ENCODE measurements at places on chromosomes 2 and 18.

DNA sequence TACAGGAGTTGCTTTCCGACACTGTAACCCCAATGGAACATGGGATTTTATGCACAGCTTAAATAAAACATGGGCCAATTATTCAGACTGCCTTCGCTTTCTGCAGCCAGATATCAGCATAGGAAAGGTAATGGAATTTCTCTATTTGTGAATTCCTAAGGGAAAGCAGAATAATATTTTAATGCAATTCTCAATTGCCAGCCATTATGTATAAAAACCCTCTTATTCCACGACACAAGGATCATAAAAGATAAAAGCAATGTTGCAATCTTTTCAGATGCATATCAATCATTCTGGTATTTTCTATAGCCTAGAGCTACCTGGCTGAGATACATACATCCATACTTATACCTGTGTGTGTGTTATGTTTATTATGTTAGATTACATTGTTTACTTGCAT lies 31.2 kb downstream of the PTH2R start:
- DNase-seq: no peak

- no peak for DNase-seq
These were observed 14.6 kb downstream of the MRPL35 start for GRCh38 chr2:86213699-86214502.

DNA sequence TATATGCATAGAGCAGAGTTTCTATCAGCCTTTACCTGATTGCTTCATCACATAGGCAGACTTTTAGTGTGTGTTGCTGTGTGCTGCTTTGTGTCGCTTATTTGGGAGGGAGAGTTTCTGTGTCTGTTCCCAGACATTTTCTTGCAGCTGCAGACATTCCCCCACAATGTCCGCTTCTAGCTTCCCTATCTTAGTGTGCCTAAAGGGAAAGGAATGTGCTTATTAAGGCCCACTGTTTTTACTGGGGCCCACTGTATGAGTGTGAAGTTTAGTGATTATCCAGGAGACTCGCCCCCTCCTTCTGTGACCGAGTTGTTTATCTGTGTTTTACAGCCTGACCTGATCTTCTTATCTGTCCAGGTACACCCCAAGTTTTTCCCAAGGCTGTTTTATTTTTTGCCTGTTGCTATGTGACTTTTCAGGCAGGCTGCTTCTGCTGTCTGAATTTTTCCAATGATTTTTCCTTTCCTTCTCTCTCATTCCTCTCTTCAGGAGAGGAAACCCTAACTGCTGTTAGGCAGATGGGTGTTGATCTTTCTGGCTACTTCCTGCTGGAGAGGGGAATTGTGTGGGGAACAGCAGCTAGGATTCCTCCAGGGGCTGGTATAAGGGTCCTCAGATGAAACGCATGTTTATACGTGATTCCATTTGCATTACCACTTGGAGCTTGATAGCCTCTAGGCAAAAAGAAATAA lies 47.6 kb downstream of the STK17B start:
- no peak for DNase-seq

DNA sequence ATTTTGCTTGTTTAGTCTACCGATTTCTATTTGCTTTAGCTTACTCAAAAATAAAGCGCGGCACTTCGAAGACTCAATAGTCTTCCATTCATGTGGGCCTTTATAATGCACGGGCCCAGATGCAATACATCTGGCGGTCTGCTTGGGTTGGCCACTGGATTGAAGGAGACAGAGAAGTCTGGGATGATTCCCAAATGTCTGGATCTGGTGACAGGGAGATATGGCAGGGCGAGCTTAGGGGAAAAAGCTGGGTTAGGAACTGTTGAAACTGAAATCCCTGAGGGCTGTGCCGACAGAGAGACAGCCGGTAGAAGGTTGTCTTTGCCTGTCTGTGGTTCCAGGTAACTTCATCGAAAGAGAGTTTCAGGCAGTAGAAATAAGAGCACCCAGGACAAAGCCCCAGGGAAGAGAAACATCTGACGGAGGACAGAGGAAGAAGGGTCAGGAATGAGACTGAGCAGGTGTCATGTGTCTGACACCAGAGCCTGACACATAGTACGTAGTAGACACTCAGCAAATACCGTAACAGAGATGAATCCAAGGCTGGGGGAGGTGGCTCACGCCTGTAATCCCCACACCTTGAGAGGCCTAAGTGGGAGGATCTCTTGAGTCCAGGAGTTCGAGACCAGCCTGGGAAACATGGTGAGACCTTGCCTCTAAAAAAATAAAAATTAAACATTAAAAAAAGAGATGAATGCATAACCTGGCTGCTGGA lies 13.6 kb downstream of the CLUL1 start:
- no peak for DNase-seq

DNA sequence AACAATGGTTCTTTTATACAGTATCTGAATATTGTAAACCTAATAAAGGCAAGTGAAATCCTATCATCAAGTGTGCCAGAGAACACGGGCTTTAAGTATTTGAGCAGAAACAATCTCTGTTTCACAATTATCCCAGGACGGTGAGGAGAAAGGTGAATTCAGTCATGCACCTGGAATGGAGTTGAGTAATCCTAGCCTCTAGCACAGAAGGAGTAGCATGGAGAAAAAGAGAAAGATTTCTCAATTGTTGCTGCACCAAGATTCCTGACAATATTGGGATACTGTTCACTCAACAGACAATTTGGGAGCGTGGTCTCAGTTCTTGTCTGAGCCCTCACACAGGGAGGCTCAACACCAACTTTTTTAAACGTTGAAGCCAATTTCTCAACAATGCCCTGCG lies 510.6 kb downstream of the SOX11 start:
- DNase-seq: no peak

GRCh38 chr2:152693033-152693432 lies 24.2 kb downstream of the PRPF40A start:
- DNase-seq: no peak

GRCh38 chr2:64999754-65000153 lies 10.6 kb downstream of the SLC1A4 start:
- no peak for DNase-seq

DNA sequence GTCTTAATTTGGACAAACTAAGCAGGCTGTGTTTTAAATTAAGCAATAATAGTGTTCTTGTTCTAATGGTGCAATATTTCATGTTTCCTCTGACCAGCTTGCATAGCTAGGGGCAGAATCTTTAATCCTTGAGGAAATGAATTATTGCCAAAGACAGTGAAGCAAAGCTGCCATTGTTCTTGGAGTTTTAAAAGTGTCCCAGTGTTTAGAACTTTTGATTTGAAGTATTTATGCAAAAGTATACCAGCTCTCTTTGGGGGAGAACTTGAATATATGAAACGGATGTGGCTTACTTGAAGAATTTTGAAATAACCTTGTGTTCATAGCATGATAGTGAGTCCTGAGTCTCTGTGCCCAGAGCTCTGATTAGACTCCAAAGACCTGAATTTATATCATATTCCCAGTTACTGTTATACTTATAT lies 33.4 kb downstream of the ITGA6 start:
- DNase-seq: no peak

- DNase-seq: no peak
These were observed 117.9 kb downstream of the PPP1R1C start for GRCh38 chr2:182103526-182103925.

GRCh38 chr2:120732506-120733237 lies 3.0 kb upstream of the GLI2 start:
- DNase-seq: no peak

GRCh38 chr2:145022666-145023333 lies 502.9 kb upstream of the ZEB2 start:
- DNase-seq: no peak

Data from stimulated activated CD4-positive, alpha-beta T cell treated with anti-CD3 and anti-CD28 coated beads, Interleukin-4, amount 100 ng/mL, for 48 hours (primary cell).